Central memory CD8-positive, alpha-beta T cell (primary cell): ENCODE measurements at places on chromosomes 1 and 21.
A peak's percentile ranks its signal among the peaks of the same experiment; 100 is the strongest.

GRCh38 chr1:20771780-20772179 is 15.3 kb downstream of the HP1BP3 start:
- DNase-seq = no peak

DNA sequence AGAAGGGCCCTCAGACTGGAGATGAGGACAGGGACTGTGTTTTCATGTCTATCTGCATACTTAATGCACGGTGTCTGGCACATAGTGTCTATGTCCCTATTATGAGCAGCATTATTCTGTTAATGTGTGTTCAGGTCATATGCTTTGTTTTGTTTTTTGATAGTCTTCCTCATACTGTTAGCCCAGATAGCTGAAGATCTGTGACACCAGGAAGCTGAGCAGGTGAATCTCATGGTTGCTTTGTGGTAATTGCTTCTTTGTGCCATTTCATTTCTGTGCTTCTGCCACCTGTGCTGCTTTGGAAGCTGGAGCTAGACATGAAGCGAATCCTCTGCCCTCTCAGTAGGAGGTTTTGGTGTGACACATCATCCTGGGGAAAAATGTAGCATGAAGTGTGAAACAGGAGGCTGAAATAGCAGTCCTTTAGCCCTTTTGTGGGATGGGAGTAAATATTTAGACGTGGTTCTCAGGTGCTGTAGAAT is 15.8 kb downstream of the SMAP2 start:
- DNase-seq = no peak

DNA sequence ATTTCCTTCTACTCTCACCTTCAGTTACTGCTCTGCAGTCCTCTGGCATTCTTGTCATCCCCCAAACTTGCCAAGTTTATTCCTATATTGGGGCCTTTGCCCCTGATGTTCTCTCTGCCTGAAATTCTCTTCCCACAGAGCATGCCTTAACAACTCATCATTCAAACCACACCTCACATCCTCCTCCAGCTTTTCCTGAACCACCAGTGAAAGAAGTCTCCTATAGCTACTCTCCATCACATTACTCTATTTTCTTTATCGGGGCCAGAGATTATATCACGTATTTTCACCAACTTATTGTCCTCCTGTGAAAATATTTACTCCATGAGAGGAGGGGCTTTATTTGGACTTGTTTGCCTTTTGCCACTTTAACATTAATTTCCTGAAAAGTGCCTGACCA is 32.1 kb downstream of the EXTL2 start:
- no peak for DNase-seq

GRCh38 chr1:93678491-93678890 is 3.1 kb downstream of the BCAR3 start:
- DNase-seq = no peak

- no peak for DNase-seq
Observed at GRCh38 chr1:224433041-224433691, 1.4 kb downstream of the WDR26 start.

DNA sequence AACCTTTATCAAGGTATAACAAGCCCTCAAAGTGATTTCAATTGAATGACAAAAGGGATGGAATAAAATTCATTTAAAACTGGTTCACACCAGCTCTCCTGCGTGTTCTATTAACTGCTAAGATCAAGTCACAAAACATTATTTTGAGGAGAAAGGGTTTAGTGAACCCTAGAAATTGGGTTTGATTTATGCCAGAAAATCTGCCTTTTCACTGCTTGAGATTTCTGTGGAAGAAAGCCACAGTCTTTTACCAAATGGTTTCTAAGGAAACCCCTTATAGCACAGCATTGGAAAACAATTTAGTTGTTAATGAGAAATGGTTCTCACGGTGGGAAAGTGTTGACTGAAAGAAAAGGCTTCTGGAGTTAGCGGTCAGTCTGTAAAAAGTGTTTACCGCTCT is 43.6 kb upstream of the DPH5 start:
- no peak for DNase-seq

GRCh38 chr1:230123280-230124185 is 56.5 kb downstream of the GALNT2 start:
- DNase-seq = no peak

DNA sequence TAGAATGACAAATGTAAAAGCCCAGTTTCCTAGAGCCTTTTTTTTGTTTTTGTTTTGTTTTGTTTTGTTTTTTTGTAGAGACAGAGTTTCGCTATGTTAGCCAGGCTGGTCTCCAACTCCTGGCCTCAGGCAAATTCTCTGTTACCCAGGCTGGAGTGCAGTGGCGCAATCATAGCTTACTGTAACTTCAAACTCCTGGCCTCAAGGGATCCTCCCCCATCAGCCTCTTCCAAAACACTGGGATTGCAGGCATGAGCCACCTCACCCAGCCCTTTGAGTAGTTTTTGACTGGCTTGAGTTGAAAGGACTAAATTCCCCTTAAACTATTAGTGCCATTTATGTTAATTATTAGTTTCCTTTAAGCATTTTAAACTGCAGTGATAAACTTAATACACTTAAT is 28.8 kb upstream of the ZBTB18 start:
- DNase-seq = no peak

- DNase-seq = no peak
Observed at GRCh38 chr1:208043691-208044181, 132.8 kb upstream of the CD34 start.

GRCh38 chr1:54812801-54813484 is 11.8 kb upstream of the TTC22 start:
- DNase-seq = no peak

DNA sequence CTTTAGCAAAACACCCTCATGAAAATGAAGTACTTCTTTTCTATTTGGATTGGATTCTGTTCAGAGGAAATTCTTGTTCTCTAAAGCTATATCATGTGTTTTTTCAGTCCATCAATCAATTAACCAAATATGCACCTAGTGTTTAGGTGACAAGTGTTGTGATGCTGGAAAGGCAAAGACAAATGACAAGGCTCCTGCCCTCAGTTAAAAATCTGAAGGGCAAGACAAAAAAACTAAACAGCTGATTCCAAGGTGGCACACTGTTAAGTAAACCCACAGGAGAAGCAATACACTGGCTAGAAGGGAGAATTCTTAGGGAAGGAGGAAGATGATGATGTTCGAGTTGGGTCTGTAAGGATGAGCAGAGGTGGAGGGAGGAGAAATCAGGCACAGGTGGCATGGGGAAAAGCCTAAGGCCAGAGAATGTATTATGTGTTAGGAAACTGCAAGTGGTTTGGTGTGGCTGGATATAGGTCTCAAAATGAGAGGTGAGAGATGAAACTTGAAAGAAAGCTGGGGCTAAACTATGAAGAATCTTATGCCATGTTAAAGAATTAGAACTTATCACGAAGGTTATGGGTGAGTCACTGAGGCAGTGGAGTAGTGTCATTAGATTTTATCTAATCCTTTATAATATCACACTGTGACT is 51.8 kb upstream of the GFI1 start:
- DNase-seq = no peak

- peak; percentile 71 for DNase-seq
Observed at GRCh38 chr1:45687754-45688740, at the start of gene TMEM69. Gene TMEM69 (plus strand): TSS chr1:45688181. CDS start chr1:45691069, 2,888 bp downstream.

- no peak for DNase-seq
Observed at GRCh38 chr1:211932231-211932932, 101.8 kb upstream of the LPGAT1 start.

DNA sequence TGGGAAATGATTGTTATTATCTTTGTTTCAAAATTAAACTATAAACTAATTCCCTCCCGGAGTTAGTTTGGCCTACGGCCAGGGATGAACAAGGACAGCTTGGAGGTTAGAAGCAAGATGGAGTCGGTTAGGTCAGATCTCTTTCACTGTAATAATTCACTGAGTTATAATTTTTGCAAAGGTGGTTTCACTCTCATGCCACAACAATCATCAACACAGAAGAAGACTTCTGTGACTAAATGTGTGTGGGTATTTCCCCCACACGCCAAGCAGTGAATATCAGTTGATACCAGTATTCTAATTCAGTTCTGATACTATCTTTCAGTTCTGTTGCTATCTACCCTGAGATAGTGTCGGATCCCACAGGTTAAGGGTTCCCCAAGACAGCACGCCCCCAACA is 215.1 kb downstream of the S1PR1 start:
- DNase-seq = no peak

DNA sequence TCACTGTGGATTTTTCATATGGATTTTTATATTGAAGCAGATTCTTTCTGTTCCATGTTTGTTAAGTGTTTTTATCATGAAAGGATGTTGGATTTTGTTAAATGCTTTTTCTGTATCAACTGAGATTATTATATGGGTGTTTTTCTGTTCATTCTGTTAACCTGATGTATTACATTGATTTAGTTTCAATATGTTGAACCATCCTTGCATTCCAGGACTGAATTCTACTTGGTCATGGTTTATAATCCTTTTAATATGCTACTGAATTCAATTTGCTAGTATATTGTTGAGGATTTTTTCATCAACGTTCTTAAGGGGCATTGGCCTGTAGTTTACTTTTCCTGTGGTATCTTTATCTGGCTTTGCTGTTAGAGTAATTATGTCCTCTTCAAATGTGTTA is 55.8 kb downstream of the CCDC30 start:
- no peak for DNase-seq

DNA sequence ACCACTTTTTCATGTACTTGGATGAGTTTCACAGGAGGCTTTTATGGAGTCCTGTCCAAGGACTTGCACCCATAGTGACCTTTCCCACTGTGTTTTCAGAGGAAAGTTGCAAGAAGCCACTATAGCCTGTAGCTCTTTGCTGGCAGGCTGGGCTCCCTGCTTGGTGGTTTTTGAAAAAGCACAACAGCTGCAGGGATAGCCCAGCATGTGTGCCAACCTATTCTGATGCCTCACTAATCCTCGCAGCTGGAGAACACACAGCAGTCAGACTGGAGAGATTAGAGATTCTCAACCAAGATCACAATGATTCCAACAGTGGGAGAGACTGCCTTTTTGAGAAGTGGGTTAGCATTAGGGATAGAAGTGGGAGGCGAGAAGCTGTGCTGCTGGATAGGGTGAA is 24.1 kb upstream of the ARHGEF11 start:
- DNase-seq = no peak

- DNase-seq = no peak
Observed at GRCh38 chr21:45522381-45522780, 19.9 kb downstream of the SLC19A1 start.

DNA sequence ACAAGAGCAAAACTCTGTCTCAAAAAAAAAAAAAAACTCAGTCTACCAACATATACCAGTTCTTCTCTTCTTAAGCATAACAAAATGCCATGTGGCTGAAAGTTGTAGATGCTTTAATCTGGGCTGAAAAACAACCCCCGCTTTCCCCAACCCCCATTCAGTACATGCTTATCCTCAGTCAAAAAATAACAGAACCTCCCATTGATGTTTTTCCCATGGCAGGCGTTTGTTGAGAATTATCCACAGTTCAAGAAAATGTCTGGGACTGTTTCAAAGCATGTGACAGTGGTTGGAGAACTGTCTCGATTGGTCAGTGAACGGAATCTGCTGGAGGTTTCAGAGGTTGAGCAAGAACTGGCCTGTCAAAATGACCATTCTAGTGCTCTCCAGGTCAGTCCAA is 14.9 kb downstream of the VPS45 start:
- no peak for DNase-seq

DNA sequence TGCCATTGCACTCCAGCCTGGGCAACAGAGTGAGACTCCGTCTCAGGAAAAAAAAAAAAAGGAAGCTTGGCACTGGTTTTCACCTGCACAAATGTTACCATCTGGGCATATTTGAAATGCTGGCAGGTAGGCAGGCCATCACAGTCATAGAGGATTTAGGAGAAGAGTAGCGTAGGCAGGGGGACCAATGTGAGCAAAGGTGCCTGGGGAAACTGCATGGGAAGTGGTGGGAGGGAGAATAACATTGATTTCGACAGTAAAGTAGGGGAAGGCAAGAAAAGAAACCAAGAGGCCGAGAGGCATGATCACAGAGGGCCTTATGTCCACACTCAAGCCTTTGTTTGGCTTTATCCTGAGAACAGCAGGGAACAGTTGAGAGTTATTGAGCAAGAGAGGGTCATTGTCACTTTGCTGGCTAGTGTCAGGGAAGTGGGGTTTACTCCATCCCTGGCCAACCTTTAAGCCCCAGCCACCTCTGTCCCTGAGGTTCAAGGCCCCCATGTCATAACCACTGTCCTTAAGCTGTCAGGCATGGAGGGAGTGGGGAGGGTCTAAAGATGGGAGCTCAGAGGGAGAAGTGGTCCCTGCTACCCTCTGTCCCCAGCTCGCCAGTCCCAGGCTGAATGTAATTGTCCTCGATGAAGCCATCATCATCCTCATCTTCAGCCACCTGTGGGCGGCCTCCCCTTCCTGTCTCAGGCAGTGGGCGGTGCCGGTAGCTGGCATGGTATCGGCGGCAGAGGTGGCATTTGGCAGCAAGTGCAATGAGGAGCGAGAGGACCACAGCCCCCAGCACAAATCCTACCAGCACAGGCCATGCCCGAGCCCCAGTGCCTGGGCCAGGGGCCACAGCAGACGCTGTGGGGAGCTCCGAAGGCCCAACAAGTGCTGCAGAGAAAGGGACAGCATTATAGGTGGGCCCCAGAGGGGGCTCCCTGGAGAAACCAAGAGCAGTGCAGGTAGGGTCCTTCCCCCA is 2.9 kb downstream of the C1orf210 start:
- no peak for DNase-seq

- DNase-seq = no peak
Observed at GRCh38 chr21:46411691-46412090, 47.0 kb upstream of the DIP2A start.

DNA sequence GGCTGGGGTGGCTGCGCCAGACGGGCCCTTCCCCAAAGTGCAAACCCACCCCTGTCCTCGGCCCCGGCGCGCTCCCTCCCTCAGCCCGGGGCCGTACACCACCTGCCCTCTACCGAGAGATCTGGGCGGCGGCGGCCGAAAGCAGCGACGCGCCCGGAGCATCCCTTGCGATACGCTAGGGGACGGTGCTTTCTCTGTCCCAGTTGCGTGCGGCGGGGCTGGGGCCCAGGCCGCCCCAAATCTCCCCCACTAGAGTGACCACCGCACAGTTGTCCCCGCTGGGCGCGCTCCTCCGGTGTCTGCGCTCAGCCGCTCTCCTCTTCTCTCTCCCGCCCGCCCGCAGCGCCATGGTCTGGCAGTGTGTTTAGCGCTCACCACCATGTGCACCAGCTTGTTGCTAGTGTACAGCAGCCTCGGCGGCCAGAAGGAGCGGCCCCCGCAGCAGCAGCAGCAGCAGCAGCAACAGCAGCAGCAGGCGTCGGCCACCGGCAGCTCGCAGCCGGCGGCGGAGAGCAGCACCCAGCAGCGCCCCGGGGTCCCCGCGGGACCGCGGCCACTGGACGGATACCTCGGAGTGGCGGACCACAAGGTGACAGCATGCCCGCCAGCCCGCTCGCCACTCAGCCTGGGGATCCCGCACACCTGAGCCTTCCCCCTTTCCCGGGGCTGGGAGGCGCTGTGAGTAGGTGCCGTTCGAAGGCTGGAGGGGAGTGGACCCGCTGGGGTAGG is 1.0 kb downstream of the ST6GALNAC5 start:
- DNase-seq = no peak

GRCh38 chr1:100811808-100812207 is 82.8 kb downstream of the EXTL2 start:
- DNase-seq = no peak
